ENCODE measurements at places on chromosomes 5 and 9. TPM values are rescaled to one million over a fixed set of nuclear protein-coding genes. Genes with fewer than 3 reads are reported as not detected.

FGF1 gene
- not detected for total RNA-seq

CEMIP2 gene
- 117 TPM for total RNA-seq

GOLM1 gene
- total RNA-seq, result 0.77 TPM

FBXW11 gene
- 27.9 TPM for total RNA-seq

PLCXD3 gene
- not detected for total RNA-seq

FBP2 gene
- total RNA-seq, result not detected

TENT4A gene
- 33.9 TPM for total RNA-seq

ZNF883 gene
- total RNA-seq, result 0.60 TPM

MYMK gene
- total RNA-seq, result not detected

UBE2QL1 gene
- total RNA-seq, result 0.13 TPM

NDUFS6 gene
- 26.4 TPM for total RNA-seq

SPINK13 gene
- total RNA-seq, result not detected

TOR4A gene
- 8.8 TPM for total RNA-seq

C8G gene
- total RNA-seq, result 1.2 TPM

TMEM232 gene
- 0.43 TPM for total RNA-seq

LECT2 gene
- not detected for total RNA-seq

FST gene
- 0.15 TPM for total RNA-seq

TCF7 gene
- total RNA-seq, result 300 TPM

CCDC127 gene
- 6.4 TPM for total RNA-seq
